Kidney (tissue), 22 donors: ENCODE measurements at places on chromosomes 13 and 19. TPM values are rescaled to one million over a fixed set of nuclear protein-coding genes. Genes with fewer than 3 reads are reported as not detected.

DNA sequence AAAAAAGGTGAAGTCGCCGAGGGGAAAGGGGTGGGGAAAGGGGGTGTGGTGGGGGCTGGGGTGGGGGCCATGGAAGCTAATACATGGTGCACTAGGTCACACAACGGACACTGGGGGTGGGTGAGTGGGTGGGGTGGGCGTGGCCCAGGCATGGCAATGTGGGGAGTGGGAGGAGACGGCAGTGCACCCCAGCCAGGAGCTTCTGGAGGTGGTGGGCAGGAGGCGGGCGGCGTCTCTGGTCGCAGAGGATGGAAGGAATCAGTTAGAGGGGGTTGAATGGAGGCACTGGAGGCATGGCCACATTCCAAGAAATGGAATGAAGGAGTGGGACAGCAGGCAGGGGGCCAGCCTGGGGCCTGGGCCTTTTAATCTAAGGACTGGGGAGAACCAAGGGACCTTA lies 19.2 kb upstream of the NANOS2 start:
- peaks cover 2% of the 10 kb centered on the region for H3K27me3 ChIP-seq
- H3K4me3 ChIP-seq, result no peak overlapping the region

GRCh38 chr13:106104281-106104901 lies 431.1 kb downstream of the EFNB2 start:
- H3K4me3 ChIP-seq, result no peak overlapping the region
- no peaks in the 10 kb centered on the region for H3K27me3 ChIP-seq
- no peaks in the 10 kb centered on the region for H3K4me1 ChIP-seq
- no peak overlapping the region for H3K27ac ChIP-seq
- no peak for DNase-seq
- H3K36me3 ChIP-seq, result no peaks in the 10 kb centered on the region

- H3K27ac ChIP-seq, result no peak overlapping the region
- no peaks in the 10 kb centered on the region for H3K27me3 ChIP-seq
- H3K4me1 ChIP-seq, result no peaks in the 10 kb centered on the region
- H3K36me3 ChIP-seq, result no peaks in the 10 kb centered on the region
- H3K4me3 ChIP-seq, result no peak overlapping the region
Measured at GRCh38 chr19:14342809-14343208, 38.4 kb upstream of the ADGRE5 start.

DNA sequence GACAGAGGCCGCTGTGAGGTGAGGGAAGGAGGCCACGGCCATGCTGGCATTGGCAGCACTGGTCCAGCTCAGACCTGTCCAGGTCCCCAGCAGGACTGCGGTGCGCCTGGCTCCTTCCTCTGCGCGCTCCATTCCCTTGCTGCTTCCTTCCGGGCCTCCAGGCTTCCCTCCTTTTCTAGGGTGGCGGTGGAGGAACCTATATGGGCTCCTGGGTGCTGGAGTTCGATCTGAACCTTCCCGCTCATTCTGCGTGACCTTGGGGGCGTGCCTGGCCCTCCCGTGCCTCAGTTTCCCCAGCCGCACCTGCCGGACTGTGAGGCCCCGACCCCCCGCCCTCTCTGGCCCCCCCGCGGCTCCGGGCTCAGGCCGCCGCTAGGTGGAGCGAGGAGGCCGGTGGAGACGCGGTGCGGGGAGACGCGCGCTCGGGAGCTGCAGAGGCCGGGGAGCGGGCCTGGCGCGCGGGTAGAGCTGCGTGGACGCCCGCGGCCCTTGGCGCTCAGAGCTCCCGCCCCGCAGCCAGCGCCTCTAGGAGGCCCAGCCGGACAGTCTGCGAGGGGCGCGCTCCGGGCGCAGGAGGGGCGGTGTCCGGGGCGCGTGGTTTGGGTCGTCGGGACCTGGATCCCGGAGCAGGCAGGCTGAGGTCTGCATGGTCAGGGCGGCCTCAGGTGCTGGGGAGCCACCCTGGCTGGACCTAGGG lies 29.9 kb downstream of the EFNA2 start:
- H3K27me3 ChIP-seq, result peaks cover 4% of the 10 kb centered on the region
- H3K4me3 ChIP-seq, result no peak overlapping the region
- H3K4me1 ChIP-seq, result no peaks in the 10 kb centered on the region
- H3K36me3 ChIP-seq, result no peaks in the 10 kb centered on the region
- no peak overlapping the region for H3K27ac ChIP-seq

DNA sequence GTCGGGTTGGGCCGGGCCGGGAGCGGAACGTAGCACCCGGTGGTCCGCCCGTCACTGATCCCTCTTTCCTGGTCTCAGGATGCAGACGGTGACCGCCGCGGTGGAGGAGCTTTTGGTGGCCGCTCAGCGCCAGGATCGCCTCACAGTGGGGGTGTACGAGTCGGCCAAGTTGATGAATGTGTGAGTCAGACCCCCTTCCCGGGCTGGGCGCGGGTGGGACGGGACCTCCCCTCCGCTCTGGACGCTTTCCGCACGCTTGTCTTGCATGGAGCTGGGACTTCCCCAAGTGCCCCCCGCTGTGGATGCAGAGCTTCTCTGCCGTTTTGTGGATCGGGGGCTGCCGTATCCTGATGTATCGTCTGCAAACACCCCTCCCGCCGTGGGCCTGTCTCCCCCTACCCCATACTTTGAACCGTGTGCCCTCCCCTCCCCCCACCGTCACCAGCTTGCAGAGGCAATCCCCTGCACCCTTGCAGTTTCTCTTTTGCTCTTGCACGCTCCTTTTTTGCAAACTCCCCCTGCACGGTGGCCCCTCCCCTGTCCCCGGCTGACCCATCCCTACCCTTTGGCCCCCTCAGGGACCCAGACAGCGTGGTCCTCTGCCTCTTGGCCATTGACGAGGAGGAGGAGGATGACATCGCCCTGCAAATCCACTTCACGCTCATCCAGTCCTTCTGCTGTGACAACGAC lies 669 bp downstream of the GADD45B start:
- peak overlapping the region; percentile 96 for H3K27ac ChIP-seq
- no peaks in the 10 kb centered on the region for H3K27me3 ChIP-seq
- H3K4me1 ChIP-seq, result peaks cover 13% of the 10 kb centered on the region

DNA sequence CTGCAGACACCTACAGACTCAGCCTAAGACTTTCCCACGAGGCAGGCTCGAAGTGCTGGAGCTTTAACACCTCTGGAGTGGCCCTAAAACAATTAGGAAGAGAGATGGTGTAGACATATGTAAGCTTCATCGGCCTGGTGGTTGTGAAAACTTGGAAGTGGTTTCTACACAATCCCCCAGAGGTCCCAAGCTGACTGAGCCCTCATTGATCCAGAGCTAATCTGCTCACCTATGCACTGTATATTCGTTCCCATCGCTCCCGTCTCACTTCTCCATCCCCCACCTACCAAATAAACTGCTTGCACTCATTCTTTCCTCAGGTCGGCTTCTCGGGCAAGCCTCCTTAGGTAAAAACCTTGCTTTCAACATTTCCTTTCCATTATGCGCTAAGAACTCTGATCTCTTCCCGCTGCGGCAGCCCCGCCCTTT lies 767 bp upstream of the ZNF793 start:
- H3K27ac ChIP-seq, result peak overlapping the region; percentile 95
- no peak for DNase-seq
- H3K36me3 ChIP-seq, result no peaks in the 10 kb centered on the region
- H3K27me3 ChIP-seq, result no peaks in the 10 kb centered on the region
- no peaks in the 10 kb centered on the region for H3K4me1 ChIP-seq

CEACAM21 gene
- 5.6 TPM for total RNA-seq

TUBA3C gene
- not detected for total RNA-seq

DNA sequence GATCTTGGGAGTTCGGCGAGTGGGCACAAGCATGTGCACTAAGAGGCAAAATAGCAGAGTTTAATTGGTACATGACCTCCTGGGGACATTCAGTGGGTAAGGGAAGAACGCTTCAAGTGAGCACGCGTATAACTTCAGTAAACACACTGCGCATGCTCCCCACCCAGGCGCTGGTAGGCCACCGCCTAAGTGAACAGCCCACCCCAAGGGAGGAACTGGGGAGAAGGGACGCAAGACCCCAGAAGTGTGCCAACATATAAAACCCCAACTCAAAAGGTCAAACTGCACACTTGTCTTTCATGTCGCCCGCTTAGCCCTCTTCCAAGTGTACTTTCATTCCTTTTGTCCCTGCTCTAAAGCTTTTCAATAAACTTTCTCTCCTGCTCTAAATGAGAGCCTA lies 10.5 kb upstream of the NTN5 start:
- no peak overlapping the region for H3K4me3 ChIP-seq
- no peaks in the 10 kb centered on the region for H3K27me3 ChIP-seq
- H3K27ac ChIP-seq, result no peak overlapping the region
- peak; percentile 70 for DNase-seq

GRCh38 chr13:107907065-107907805 lies 308.1 kb downstream of the LIG4 start:
- no peaks in the 10 kb centered on the region for H3K27me3 ChIP-seq
- no peak for DNase-seq
- no peak overlapping the region for H3K27ac ChIP-seq
- no peak overlapping the region for H3K4me3 ChIP-seq

DNA sequence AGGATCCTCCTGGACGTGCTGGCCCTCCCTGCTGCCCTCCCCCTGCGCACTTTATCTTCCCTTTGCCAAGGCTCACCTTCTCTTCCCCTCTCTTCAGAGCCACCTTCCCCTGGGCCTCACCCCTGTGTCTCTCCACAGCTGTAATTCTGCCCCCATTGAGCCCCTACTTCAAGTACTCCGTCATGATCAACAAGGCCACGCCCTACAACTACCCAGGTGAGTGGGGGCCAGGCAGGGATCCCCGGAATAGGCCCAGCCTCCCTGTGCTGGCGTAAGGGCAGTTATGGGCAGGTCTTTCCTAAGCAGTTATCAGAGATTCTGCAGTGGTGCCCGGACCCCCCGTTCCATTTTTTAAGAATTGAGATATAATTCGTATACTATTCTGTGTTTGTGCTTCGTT lies 3.1 kb downstream of the NDUFA3 start:
- H3K36me3 ChIP-seq, result peaks cover 10% of the 10 kb centered on the region
- H3K4me1 ChIP-seq, result no peaks in the 10 kb centered on the region
- DNase-seq, result no peak
- H3K4me3 ChIP-seq, result no peak overlapping the region
- H3K27me3 ChIP-seq, result no peaks in the 10 kb centered on the region

SRRM5 gene
- 0.28 TPM for total RNA-seq

EPS8L1 gene
- total RNA-seq, result 95.0 TPM

DNA sequence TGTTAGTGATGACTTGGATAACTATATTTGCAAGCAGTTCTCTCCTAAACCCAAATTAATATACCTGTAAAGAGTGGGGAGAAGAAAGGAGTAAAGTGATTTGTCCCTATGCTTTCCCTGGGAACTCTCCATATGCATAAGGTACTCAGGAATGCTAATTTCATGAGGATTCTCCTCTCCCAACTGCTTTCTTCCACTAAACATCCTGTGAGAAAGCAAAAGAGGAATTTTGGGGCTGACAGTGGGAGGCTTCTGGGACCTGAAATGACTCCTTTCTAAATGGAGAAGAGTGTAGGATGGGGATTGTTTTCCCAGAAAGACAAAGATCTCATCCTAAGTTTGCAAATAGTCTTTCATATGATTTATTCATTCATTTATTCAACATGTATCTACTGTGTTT lies 250.5 kb downstream of the TDRD3 start:
- H3K4me3 ChIP-seq, result no peak overlapping the region
- H3K4me1 ChIP-seq, result no peaks in the 10 kb centered on the region
- no peaks in the 10 kb centered on the region for H3K27me3 ChIP-seq
- no peak overlapping the region for H3K27ac ChIP-seq
- H3K36me3 ChIP-seq, result no peaks in the 10 kb centered on the region

DNA sequence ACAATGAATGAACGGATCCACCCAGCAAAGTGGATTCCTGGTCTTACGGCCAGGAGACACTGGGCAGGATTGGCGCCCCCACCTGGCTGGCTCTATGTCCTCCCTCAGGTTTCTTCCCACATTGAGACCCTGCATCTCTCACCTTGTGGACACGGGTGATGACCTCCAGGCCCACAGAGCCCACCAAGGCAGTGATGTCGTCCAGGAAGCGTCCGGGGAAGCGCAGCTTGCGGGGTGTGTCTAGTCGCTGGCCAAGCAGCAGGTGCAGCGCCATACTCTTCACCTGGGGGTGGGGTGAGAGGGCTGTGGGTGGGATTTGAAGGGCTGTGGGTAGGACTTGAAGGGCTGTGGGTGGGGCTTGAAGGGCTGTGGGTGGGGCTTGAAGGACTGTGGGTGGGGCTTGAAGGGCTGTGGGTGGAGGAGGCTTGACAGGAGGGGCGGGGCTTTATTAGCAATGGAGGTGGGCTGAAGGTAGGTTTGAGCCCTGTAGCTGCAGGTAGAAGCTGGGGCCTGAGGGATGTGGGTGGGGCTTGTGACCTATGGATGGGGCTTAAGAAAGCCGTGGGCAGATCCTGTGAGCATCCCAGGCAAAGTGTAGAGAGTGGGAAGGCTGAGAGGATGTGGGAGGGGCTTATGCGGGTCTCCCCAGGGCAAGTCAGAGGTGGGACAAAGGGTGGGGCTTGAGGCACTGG lies 12.1 kb upstream of the ANGPTL8 start:
- no peak overlapping the region for H3K27ac ChIP-seq
- H3K4me3 ChIP-seq, result no peak overlapping the region
- H3K36me3 ChIP-seq, result peaks cover 22% of the 10 kb centered on the region

DNA sequence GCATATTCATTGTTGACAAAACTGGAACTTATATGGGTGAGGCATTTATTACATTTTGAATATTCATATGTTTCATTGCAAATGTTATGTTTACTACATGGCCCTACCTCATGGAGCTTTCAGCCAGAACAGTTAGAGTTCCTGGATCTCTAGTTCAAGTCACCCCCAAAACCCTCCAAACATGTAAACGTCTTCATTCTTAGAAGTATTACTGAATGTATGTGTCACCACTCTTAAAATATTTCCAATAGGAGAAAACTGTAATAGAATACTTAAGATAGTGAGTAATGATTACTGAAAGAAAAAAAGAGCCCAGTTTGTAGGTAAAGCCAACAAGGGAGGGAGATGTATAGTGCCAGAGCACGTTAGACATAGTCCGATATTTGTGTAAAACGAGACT lies 23.5 kb downstream of the URI1 start:
- no peak overlapping the region for H3K27ac ChIP-seq
- no peaks in the 10 kb centered on the region for H3K27me3 ChIP-seq
- H3K36me3 ChIP-seq, result no peaks in the 10 kb centered on the region
- no peak for DNase-seq

DNA sequence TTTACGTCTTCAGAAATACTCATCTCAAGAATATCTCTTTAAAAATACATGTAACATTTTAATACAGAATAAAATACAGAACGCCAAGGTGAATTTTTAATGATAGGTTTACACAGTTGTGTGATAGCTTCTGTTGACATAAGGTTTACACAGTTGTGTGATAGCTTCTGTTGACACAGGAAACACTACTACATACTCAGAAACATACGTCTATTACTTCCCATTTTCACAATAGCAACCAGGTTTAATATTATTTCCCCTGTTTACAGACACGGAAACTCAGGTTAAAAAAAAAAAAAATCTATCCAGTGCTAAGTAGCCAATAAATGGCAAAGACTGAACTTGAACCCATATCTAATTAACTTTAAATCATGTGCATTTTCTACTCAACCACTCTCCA lies 571.2 kb downstream of the LIG4 start:
- H3K36me3 ChIP-seq, result no peaks in the 10 kb centered on the region
- H3K4me1 ChIP-seq, result no peaks in the 10 kb centered on the region
- no peak for DNase-seq
- H3K4me3 ChIP-seq, result no peak overlapping the region
